ENCODE measurements at places on chromosomes 6 and 20.

DNA sequence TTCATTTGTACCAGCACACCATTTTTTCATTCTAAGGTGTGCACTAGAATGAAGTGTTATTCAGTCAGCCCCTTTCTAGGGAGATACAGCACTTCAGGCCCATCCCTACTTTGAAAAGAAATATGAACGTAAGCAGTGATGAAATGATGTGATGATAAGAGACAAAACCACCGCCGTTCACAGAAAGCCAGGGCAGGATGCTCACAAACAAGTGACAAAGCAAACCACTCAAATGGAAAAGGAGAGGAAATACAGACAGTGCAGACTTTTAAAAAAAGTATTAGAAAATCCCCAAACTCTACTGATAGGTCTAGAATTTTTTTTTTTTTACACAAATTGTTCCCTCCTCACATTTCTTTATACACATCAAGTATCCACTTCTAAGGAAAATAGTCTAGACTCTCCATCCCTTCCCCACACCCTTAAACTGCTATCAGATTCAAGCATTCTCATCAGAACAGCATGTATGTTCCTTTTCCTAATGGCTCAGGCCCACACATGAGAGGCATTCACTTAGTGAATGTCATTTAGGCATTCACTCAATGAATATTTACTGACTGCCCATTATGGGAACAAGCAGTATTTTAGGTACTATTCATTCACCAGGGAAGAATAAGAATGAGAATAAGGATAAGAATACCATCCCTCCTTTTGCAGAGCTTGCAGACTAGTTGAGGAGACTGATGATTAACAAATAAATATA lies 243.5 kb downstream of the GMPR start:
- peak; percentile 24 for DNase-seq

GRCh38 chr6:126812010-126812409 lies 306.5 kb upstream of the RSPO3 start:
- no peak for DNase-seq

DNA sequence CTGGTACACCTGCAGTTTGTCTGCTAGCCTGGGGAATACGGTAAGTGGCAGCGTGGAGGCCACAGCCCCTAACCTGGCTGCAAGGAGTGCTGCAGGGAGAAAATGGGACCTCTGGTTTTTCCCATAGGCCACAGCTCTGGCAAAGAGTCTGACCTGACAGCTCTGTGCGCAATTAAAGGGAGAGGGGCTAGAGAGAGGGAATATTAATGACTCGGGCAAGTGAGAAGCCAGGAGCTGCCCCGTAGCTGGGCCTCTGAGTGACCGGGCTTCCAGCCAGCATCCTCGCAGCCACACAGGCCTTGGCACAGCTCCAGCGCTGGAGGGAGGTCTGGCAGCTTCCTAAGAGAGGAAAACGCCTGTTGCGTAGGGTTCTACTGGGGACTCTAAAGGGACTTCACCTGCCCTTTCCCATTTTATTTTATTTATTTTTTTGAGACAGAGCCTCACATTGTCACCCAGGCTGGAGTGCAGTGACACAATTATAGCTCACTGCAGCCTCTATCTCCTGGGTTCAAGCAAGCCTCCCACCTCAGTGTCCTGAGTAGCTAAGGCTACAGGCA lies 18.2 kb upstream of the OCSTAMP start:
- DNase-seq, result peak; percentile 28

- no peak for DNase-seq
Measured at GRCh38 chr6:53282234-53282633, 66.5 kb downstream of the ELOVL5 start.

DNA sequence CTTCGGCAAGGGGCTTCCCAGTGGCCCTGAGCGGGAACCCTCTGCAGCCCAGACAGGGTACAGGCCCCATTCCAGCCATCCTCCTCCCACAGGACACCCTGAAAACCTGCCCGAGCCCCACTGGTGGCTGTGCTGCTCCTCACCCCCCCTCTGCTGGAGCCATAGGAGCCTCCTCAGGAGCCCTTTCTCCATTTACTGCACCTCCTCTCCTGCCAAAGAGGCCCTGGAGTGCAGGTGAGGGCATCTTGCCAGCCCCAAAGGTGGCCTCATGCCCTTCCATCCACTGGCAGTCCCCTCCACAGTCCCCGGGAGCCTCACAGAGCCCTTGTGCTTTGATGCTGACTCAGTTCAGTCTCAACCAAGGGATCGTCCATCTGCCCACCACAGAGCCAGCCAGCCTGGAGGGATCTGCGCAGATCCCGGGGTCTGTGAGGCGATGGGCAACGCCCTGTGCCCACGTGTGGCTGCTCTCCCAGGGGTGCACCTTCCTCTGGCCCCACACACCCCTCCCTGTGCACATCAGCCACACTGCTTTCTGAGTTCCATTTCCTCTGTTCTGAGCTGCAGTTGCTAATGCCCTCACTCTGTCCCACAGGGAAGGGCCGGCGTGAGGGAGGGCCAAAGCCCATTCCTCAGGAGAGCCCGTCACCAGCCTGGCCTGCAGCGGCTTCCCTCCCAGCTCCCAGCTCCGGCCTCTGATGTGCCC lies 228.5 kb downstream of the DLL1 start:
- no peak for DNase-seq
